ENCODE measurements at places on chromosomes 12 and 14.

DNA sequence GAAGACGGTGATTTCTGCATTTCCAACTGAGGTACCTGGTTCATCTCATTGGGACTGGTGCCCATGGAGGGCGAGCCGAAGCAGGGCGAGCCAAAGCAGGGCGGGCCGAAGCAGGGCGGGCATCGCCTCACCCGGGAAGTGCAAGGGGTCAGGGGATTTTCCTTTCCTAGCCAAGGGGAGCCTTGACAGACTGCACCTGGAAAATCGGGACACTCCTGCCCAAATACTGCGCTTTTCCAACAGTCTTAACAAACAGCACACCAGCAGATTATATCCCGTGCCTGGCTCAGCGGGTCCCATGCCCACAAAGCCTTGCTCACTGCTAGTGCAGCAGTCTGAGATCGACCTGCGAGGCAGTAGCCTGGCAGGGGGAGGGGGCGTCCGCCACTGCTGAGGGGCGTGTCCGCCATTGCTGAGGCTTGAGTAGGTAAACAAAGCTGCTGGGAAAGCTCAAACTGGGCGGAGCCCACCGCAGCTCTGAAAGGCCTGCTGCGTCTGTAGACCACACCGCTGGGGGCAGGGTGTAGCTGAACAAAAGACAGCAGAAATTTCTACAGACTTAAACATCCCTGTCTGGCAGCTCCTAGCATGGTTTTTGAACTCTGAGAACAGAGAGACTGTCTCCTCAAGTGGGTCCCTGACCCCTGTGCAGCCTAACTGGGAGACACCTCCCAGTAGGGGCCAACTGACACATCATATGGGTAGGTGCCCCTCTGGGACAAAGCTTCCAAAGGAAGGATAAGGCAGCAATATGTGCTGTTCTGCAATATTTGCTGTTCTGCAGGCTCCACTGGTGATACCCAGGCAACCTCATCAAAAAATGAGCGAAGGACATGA is 77.2 kb downstream of the BAZ1A start:
- no peak overlapping the region for H3K4me3 ChIP-seq
- no peaks in the 10 kb centered on the region for H3K27me3 ChIP-seq
- H3K4me1 ChIP-seq = no peaks in the 10 kb centered on the region
- no peak overlapping the region for H3K27ac ChIP-seq
- peaks cover 15% of the 10 kb centered on the region for H3K36me3 ChIP-seq

DNA sequence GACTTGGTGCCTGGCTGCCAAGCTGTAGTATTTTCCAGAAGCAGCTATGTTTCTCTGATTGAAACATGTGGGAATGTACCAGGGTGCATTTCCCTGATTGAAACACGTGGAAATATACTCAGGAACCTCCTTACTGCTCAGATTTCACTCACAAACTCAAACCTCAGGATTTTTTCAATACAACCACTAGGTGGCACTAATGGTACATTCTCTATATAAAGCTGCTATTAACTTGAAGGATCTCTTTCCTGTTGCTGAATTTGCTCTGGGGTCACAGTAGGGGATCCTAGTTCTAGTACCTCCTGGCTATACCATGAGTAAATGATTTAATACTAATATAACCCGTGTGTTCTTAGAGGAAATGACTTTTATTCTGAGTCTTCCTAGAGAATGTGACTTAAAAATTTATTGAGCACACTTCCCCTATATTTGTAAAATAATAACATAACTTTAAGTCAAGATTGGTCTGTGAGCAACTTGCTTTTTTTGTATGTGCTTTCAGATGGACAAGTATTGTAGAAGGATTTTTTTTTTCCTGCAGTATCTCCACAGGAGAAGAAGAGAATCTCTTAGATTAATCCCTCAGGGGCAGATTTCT is 173.8 kb upstream of the MIS18BP1 start:
- H3K4me1 ChIP-seq = no peaks in the 10 kb centered on the region
- no peak overlapping the region for H3K27ac ChIP-seq
- no peak overlapping the region for H3K4me3 ChIP-seq

GRCh38 chr14:100736269-100737180 is 9.8 kb downstream of the DLK1 start:
- no peak overlapping the region for H3K4me3 ChIP-seq
- no peaks in the 10 kb centered on the region for H3K4me1 ChIP-seq
- H3K27me3 ChIP-seq = no peaks in the 10 kb centered on the region
- no peak for DNase-seq
- no peaks in the 10 kb centered on the region for H3K36me3 ChIP-seq
- H3K27ac ChIP-seq = no peak overlapping the region

DNA sequence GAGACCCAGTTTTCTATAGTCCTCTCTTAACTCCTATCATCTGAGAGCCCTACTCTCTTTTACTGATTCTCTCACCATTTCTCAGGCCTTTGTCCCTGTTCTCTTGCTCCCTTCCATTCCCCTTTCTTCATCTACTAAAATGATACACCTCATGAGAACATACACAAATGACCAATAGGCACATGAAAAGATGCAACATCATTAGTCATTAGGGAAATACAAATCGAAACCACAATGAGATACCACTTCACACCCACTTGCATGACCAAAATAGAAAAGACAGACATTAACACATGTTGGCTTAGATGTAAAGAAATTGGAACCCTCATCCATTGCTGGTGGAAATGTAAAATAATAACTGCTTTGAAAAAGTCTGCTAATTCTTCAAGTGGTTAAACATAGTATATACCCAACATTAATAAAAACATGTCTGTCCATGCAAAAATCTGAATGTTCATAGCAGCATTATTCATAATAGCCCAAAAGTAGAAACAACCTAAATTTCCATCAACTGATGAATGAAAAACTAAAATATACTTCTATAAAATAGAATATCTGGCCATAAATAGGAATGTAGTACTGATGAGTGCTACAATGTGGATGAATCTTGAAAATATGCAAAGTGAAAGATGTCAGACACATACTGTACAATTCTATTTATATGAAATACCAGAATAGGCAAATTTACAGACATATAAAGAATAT is 66.0 kb downstream of the DENND5B start:
- no peaks in the 10 kb centered on the region for H3K27me3 ChIP-seq
- no peaks in the 10 kb centered on the region for H3K36me3 ChIP-seq
- no peak overlapping the region for H3K27ac ChIP-seq
- H3K4me1 ChIP-seq = no peaks in the 10 kb centered on the region

Measured in tibial nerve (tissue), 4 donors.